Hematopoietic multipotent progenitor cell treated with erythropoietin and hydrocortisone succinate and interleukin-3 and kit ligand, for 8 days (in vitro differentiated cells): ENCODE measurements at places on chromosomes 2 and 18.

DNA sequence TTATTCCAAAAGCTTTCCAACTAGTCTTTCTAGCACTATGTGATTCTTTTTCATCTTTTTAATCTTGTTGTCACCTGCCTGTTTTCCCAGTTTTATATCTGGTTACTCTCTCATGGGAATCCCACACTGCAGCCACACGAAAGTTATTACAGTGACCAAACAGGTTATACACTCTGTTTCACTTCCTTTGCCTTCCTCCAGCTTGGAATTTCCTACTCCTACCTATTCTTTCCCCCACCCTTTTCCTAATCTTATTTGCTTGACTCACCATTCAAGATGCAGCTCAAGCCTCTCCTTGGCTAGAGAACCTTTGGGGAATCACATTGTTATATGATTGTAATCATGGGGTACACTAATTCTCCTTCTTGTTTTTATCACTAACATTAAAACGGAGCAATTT lies 13.4 kb upstream of the TLK1 start:
- DNase-seq = no peak

- no peak for DNase-seq
These were observed 5.6 kb downstream of the DTYMK start for GRCh38 chr2:241680827-241681599.

DNA sequence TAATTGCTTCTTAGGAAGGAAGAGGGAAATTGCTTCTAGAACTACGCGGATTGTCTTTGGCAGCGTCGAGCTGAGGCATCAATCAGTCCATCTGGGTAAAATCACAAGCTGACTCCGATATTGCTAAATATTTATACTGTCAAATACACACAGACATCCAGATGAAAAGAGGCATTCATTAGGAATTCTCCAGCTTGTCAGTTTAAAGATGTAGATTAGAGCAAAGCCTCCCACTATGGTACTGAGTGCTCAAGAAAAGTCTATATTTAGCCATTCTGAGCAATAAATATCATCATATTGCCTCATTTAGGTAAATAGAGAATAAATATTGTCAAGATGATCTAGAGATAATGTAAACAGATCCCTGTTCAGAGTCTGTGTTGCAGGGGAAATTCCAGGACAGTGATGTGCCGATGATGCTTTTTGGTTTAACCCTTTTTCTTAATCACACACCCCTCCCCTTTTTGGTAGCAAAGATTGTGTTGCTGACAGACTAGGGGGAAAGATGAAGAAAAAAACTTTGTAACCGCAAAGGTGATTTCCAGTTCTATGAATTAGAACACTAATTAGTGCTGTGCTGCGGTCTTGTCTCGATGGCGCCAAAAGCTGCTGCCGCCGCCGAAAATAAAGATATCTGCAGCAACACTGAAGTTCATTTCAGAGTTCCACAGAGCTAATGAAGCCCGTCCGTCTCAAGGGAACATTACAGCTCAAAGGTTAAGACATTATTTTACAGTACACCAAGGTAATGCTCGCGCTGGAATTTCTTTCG lies 171.8 kb downstream of the PTGR3 start:
- no peak for DNase-seq

- DNase-seq = no peak
These were observed 297.4 kb upstream of the MGAT5 start for GRCh38 chr2:133956434-133956935.

- no peak for DNase-seq
These were observed 66.2 kb downstream of the HNMT start for GRCh38 chr2:138030459-138030858.

DNA sequence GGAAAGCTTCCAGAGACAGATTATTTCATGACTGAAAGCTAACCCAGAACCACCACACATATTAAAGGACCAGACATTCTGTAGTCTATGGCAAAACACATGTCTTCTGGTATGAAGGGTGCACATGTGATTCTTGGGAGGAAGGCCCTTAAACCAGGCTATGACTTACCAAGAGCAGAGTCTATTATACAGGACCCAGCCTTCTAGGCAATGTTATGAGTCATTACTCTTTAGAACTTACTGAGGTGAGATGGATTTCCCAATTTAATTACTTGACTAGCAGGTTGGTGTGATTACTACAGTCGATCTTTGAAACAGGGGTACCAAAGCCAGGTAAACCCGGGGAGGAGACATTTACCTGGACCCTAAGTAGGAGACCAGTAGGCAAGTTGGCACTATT lies 350.8 kb downstream of the TRIB2 start:
- DNase-seq = no peak

GRCh38 chr2:200786423-200786822 lies 25.3 kb upstream of the BZW1 start:
- no peak for DNase-seq
